ENCODE measurements at places on chromosomes 6 and 20.

GRCh38 chr6:29628419-29629281, 4.3 kb downstream of the GABBR1 start:
- peak; percentile 91 for DNase-seq

DNA sequence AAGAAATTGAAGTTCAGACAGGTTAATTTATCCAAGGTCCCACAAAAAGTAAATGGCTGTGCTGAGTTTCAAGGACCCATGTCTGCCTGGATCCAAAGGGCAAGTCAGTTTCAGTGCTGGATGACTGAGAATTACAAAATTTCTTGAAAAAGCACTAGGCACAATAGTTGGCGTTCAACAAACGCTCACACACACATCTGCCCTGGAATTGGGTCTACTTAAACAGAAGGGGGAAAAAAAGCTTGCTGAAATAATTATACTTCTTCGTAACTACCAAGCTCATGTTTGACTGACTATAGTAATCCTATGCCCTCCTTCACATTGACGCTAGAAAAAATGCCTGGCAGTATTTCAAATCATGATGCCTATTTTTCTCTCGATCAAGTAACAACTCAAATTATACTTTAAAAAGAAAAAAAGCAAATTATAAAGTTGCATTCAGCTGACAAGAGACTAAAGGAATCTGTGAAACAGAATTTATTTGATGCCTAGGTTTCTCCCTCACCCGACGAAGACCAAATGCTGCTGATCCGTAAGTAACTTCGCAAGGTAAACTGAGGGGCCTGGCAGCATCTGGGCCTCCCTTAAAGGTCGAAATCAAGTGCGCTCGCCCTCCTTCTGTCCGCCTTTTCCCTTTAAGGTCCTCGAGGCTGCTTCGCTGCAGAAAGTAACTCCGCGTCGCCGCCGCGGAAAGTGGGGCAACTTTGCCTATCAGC, 650 bp upstream of the CD2AP start:
- peak; percentile 21 for DNase-seq

DNA sequence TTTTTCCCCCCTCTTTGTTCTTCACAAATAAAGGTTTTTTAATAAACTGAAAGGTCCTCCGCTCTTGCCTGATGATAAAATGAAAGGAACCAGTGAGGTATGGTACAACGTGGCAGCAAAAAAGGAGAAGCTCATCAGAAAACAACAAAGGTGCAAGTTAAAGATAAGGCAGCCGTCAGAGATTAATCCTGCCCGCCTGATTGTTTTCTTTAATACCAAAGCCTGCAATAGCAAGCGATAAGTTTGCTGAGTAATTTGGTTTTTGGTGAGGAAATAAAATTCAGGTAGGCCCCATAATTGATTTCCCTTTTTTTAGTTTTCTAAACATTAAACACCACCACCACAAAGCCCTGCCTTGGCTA, 177.9 kb downstream of the MBOAT1 start:
- DNase-seq = no peak

DNA sequence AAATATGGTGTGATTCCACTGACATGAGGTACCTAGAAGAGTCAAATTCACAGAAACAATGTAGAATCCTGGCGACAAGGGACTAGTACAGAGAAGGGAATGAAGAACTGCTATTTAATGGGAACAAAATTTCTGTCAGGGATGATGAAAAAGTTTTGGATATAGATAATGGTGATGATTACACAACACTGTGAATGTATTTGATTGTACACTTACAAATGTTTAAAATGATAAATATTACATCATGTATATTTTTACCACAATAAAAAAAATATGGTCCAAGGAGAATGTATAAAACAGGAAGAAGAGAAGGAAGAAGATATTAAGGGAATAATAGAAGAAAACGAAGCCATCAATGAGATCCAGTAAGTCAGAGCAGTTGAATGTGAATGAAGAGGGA, 8.4 kb upstream of the E2F3 start:
- DNase-seq = no peak

- no peak for DNase-seq
Observed at GRCh38 chr6:168695701-168696100, 254.7 kb downstream of the SMOC2 start.

DNA sequence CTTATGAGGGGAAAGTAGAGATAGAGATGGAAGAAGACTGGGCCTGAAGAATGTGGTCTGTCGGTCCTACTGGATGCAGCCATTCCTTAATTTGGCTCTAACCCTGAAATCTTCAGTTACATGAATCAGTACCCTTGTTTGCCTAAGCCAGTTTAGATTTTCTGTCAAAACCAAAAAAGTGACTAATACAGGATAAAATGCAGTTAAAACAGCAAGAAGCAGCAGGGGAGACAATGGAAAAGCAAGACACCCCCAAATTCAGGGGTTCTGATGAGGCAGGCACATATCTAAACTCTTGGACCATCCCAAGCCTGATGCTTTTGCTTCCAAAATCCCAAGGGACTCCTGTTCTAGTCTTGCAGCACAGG, 17.4 kb upstream of the UBE2V1 start:
- no peak for DNase-seq

DNA sequence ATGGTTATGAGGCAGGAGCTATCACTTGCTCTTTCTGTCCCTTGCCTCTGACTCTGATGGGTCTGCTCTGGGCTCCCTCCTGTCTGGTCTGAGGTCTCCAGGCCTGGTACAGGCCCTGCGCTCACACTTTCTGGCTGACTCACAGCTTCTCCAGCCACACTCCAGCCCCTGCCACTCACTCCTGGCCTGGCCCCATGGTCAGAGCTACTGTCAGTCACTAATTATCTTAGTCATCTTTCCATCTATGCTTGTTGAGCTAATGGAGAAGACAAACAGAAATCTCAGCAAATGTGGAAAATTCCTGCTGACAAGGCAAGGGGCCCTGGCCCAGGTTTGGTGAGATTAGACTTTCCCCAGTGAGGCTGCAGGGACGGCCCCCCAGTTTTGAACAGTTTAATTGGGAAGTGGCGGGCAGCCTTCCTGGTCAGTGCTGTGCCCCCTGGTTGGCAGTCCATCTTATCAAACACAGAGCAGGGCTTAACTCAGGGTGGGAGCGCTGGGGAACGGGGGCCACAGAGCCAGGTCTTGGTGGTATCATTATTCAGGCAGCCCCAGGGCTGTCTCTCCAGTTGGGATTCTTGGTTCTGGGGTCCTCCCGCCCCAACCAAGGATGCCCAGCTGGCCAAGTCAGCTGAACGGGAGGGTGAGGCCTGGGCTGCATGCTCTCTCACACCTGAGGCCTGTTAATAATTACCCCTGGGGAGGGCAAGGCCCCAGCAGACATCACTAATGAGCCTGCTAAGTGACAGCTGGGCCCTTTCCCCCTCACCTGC, 63.4 kb downstream of the VEGFA start:
- DNase-seq = peak; percentile 91

- no peak for DNase-seq
Observed at GRCh38 chr20:64162239-64162910, 1.9 kb upstream of the MYT1 start.

DNA sequence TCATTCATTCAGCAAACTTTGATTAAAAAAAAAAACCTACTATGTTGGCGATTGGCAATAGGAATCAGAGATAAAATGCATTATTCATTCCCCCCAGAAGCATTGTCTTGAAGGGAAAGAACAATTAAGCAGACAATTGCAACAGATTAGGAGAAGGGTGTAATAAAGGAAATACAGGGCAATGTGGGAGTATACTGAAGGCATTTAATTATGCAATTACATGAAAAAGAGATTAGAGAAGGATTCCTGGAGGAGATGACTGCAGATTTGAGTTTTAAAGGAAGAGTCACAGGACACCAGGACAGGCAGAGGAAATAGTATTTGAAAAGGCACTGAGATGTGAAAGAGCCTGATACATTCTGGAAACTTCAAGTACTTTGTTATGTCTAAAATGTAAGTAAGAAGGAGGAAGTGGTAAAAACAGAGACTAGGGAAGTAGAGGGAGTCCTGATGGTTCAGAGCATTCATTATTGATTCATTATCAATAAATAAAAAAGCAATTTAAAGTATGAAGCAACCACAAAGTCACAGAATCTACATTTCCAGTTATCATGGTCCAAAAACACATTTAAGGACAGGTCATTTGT, 43.7 kb downstream of the THEMIS start:
- no peak for DNase-seq

GRCh38 chr6:163984124-163984936, 569.8 kb downstream of the QKI start:
- DNase-seq = no peak

DNA sequence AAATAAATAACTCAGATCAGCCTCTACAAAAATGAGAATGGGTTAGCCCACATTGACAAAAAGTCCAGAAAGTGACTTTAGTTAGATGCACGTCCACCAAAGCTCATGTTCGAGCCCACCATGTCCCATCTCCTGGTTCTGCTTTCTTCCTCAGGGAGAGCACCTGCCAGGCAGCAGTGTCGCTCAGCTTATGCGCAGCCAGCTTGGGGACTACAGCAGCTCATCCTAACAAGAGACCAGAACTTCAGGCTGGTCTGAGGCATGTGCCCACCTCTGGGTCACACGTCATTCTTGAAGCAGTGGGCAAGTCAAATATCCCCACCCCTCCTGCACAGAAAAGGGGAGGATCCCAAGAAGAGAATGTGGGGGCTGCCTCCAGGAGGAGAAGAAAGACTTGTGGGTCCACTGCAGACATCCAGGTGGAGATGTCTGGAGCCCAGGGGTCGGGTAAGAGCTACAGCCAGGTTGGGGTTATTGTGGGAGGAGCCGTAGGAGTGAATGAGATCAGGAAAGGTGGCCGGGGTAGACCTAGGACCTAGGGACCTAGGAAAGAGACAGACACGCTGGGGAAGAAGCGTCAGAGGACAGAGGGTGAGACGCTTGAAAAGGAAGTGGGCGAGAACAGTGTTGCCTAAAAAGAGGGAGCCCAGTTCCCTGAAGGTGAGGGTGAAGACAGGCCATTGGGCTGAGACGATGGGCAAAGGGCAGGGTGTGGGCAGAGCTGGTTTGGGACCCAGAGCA, 52.5 kb downstream of the SSR1 start:
- no peak for DNase-seq

GRCh38 chr20:48748556-48748955, 79.2 kb downstream of the PREX1 start:
- no peak for DNase-seq

DNA sequence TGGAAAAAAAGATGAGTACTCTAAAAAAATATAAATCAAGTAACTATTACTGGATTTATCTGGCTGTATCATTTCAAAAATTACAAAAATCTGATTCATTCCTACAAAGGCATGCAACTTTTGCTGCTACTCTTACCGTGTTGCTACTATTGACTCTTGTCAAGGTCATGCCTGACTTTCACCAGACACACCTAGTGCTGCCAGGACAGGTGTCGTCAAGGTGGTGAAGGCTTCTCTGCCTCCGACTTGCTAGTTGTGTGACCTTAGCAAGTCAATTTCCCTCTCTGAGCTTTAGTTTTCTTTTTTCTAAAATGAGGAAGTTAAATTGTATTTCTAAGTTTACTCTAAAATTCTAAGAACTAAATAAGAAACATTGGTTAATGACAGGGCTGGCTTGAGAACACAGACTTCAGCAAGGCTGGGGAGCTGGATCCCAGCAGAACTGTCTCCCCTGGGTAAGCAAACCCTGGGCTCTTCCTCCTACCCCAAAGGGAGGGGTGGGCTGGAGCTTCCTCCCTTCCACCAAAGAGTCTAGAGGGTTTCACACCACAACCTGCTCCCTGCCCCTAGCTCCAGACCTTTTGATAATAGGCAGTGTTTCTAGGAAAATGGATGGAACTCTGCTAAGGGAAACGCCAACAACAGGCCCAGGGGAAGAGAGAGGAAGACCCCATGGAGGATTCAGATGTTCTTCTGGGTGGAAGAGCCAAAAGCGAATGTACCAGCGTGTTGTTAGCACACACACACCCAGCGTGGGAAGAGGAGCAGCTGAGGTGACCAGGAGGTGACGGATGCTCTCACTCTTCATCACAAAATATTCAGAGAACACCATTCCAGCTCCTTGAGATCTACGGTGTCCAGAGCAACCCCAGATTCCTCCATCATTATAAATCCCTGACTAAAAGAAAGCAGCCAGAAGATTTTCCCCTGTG, 47.9 kb upstream of the CITED2 start:
- no peak for DNase-seq

Data from kidney glomerular epithelial cell (primary cell).